SK-MEL-5 (cell line): ENCODE measurements at places on chromosomes 2 and 18. TPM values are rescaled to one million over a fixed set of nuclear protein-coding genes. Genes with fewer than 3 reads are reported as not detected.

ARHGEF33 gene
- total RNA-seq, result not detected in 2 replicates

INO80D gene
- 6.5 and 6.8 TPM in 2 replicates for total RNA-seq

DNA sequence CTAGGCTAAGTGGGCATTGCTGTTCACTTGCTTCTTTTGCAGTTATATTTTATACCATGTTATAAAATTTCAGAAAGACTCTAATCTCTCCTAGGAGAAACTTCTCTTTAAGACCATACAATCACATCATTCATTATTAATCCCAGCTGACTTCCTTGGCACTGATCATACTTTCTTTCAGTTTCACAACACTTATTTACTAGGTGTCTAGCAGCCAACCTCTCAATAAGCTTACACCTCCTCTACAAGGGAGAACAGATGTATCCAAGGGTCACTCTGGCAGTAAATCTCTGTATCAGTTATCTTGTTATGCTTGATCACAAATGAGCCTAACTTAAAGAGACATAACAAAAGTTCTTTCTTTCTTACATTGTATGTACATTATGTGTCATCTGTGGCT lies 69.8 kb upstream of the EPB41L5 start:
- DNase-seq, result peak; percentile 17

DNA sequence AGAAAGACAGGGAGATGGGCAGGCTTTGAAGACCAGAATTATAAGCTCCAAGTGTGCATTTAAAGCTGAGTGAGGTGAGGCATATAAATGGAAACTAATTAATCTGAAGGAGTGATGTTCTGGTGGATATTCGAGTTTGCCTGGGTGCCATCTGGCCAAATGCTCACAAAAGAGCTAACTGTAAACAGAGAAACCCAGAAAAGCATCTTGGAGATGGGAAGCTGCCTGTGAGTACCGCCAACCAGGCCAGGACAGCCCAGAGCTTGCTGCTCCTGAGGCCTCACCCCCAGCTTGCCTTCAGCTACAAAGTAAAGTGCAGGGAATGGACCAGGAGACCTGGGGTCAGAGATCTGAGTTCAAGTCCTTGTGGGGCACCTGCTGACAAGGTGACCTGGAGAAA lies 446.1 kb upstream of the MYT1L start:
- DNase-seq, result no peak

DNA sequence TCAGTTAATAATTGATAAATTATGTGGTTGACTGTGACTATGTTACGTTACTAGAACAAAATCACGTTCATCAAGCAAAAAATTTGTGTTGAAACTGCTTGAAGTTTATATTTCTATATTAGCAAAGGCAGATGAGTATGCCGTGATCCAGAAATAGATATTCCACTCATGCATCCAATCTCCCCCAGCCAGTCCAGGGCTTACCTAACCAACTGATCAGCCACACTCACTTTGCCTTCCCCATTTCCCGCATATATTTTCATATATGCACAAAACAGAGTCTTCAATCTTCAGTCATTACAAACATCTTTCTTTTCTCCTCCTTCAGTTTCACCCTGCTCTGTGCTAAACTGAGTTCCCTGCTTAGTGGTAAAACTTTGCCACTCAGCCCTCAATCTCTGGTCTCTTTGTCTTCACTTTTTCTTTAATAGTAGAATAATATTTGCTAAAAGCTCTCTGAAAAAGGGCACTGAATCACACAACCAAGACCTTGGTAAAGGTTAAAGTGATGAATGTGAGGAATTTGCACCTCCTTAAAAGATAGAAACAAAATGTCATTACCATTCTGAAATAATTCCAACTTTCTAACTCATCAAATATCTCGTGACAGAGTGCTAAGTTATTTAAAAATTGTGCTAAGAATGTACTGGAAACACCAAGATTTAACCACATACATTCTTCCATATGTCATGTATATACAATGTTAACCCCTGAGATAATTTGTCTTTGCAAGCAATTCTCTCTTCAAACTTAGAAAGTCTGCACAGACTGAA lies 893.2 kb upstream of the CRIM1 start:
- DNase-seq, result no peak

- no peak for DNase-seq
These were observed 33.0 kb upstream of the PHLPP1 start for GRCh38 chr18:62682371-62682770.

GRCh38 chr2:6369266-6369665 lies 496.4 kb downstream of the CMPK2 start:
- no peak for DNase-seq

MRPS9 gene
- total RNA-seq, result 29.1 and 38.0 TPM in 2 replicates

DNA sequence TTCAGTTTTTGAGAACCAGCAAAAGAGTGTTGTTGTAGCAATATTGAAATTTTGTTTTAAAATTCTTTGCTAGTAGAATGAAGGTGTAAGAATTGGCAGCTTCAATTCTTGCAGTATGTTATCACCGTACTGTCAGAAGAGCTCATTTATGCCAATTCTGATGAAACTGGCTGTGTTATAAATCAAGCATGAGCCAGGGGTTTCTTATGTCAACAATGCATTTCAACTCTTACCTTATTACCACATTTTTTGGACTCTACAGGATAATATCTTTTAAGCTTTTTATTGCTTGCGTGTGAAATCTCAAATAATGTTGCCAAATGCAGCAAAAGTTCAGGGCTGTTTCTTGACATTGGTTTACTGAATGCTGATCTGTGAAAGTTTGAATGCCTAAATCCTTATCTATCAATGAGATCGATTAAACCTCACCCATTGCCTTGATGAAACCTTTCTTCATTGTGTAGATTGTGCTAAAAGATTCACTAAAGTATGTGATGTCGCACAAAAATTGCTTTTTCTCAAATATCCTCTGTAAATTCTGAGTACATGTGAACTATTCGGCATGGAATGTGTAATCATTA lies 1389.3 kb upstream of the ZEB2 start:
- no peak for DNase-seq

RHBDD1 gene
- 13.2 and 13.4 TPM in 2 replicates for total RNA-seq

STARD6 gene
- total RNA-seq, result not detected in 2 replicates

GRCh38 chr18:3554091-3554601 lies 104.2 kb downstream of the TGIF1 start:
- no peak for DNase-seq

DNA sequence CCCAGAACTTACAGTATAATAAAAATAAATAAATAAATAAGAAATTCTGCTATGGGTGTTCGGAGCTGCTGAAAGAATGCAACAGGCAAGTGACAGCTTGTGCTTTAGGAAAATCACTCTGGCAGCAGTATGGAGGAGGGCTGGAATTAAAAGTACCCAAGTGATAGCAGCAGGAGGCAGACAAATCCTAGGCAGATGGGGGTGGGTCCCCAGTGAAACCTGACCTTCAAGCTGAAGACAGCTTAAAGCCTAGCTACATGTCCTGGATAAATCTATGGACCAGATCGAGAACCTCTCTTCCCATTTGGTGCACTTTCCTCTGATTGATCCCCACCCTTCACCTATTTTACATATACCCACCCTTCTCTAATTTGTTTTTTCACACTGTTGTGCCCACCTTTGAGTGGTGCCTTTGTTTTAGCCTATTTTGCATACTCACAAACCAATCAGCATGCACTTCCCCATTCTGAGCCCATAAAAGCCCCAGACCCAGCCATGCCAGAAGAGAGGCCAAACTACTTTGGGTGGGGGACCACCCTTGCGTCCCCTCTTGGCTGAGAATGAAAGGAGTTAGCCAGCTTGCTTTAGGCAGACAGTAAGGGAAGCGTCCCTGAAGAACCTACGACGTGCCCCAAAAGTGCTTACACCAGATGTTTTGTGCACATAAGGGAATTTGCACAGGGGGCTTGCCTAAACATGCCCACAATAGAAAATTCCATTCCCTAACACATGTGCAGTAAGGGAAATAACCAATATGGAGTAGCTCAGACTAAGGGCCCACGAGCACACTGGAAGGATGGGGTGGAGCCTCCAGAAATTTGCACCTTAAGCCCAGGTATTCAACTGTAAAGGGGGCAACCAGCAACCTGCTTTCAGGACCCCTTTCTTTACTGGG lies 3.0 kb downstream of the METTL8 start:
- no peak for DNase-seq

DNA sequence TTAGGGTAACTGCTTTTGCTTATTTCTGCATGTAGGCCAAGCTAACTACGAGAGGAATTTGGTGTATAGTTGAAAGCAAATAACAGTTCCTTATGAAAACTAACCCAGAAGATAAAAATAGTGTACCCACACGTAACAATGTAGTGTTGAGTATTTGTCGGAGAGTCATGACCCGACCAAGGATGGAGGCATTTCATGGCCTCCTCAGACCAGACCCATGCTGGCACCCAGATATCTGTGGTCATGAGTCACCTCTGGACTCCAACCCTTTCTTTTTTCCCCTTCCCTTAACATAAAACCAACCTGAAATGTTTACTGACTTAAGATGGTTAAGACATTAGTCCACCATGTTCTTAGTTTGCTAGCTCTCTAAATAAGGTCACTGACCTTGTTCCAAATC lies 318.7 kb downstream of the NOL4 start:
- no peak for DNase-seq

ACVR1C gene
- total RNA-seq, result 0.69 and 0.93 TPM in 2 replicates

DNA sequence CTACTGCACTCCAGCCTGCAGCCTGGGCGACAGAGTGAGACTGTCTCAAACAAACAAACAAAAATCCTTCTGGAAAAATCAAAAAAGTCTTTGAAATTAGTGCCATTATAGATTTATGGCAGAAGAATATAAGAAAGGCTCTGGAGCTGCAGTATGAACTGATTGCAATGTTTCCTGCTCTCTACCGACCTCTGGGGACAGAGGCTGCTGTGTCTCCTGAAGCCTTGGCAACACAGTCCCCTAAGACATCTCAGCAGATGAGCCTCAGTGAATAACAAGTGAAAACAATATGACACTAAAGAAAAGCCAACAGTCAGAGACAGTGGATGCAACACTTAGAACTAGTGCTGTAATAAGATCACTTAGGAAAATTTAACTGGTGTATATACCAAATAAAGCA lies 494.9 kb upstream of the LRATD1 start:
- peak; percentile 63 for DNase-seq

DNA sequence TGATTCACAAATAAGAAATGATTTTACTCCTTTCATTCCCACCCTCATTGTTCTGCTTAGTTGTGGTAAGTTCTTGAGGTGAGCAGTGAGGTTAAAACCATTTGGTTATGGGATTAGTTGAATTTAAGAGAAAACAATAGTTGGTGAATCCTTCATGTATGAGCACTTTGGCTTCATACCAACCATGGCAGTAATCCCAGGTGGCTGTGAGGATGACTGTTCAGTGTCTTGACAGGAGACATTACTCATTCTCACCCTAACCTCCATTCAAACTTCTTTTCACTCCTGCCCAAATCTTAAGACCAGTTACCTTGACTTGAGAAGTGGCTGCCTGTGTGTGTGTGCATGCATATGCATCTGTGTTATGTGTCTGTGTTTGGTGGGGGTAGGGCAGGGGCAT lies 143.1 kb downstream of the SETBP1 start:
- DNase-seq, result no peak

DNA sequence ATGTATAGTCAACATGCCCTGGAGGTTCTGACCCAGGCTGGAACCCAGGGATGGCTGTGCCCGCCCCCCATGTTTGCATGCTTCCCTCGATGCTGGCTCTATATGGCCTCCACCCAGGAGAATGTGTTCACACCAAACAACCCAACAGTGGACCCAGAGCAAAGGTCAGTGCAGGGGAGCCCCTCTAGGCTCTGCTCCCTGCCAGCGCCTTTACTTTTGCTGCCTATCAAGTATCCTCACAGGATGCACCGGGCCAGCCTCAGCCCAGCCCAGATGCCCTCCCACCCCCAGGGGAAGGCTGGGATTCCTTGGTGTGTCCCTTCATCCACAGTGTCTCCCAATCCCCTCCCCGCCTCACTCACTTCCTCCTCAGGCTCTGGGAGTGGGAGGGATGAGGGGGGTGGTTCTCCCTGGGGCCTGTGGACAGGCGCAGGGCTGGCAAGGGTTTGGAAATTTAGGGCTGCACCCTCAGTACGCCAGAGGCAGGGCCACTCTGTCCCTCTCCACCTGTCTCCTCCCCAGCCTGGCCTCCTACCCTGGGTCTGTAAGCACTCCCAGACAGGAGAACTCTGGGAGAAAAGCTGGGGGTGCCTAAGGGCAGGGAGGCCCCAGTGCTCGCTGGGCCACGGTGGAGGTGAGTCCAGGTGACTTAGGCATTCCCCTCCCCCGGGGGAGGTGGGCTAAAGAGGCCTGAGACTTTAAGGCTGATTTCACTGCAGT lies 2.3 kb downstream of the ATP6V1B1 start:
- no peak for DNase-seq

DNA sequence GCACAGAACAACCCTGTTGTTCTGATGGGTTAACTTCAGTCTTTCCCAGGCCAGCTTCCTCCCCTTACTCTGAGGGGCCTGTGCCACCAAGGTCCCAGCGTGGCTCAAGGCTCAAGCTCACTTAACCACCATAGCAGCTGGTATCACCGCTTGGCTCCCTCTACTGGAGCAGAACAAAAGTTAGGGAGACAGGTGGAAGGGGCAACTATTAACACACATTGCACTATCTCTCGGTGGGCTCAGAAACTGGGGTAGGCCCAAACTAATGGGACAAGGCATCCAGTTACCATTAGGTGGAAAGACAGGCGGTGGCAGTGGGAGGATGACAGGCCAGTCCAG lies 88.7 kb upstream of the ATL2 start:
- DNase-seq, result peak; percentile 84

DNA sequence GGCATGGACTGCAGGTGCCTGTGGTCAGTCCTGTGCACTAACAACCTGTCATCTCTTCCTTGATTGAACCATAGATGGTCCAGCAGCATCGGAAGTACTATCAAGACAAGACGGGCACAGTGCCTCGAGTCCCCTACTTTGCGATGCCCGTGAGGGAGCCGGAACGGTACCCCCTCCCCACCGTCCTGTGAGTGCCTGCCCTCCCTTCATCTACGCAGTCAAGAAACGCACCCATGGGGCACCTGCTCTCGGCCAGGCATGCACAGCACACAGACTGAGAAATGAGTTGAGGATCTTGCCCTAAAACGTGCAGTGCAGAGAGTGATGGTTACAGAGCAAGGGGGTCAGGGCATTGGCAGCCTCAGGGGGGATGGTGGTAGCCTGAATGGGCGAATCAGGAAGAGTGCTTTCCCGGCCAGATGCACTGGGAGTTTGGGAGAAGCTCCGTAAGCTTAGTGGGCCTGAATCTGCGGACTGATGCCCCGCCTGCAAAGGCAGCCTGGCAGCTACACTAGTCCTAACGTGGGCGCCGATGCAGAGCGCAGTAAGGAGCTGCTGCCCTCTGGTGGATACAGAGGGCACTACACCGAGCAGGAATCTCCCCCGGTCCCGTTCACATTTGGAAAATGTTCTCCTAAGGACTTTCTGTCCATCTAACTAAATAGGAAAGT lies 63.6 kb downstream of the CIB4 start:
- peak; percentile 78 for DNase-seq

- no peak for DNase-seq
These were observed 151.0 kb downstream of the PMAIP1 start for GRCh38 chr18:60050821-60051220.

DNA sequence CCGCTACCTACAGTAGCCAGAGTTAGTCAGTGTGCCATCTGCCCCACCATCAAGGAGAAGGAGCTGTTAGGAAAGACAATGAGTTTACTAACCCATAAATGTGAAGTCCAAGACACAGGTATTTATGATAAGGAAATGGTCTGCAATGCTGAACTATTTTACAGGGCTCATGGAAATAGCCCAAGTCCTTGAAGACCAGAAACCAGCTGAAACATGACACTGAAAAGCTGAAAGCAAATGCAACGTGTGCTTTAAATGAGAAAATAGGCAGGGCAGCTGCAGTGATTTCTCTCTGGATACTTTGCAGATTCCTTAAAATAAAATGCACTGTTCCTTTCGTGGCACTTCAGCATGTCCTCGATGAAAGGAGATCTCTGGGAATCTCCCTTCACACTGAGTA lies 256.4 kb upstream of the TCF4 start:
- DNase-seq, result no peak
